DMS153 (cell line): ENCODE measurements at places on chromosomes 2 and 18.

DNA sequence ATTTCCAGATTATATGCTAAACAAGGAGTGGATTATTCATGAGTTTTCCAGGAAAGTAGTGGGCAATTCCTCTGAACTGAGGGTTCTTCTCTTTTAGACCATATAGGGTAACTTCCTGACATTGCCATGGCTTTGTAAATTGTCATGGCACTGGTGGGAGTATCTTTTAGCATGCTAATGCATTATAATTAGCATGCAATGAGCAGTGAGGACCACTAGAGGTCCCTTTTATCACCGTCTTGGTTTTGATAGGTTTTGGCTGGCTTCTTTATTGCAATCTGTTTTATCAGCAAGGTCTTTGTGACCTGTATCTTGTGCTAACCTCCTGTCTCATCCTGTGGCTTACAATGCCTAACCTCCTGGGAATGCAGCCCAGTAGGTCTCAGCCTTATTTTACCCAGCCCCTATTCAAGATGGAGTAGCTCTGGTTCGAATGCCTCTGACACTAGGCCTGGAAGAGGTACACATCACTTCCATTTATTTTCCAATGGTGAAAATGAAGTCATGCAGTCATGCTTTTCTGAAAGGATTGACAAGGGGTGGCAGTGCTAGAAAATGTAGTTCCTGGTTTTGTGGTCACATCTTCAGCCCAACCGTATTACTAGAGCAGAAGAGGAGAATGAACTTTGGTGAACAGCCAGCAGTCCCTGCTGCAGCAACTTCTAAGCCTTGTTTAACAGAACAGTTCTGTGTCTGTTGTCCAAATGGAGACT is 26.6 kb upstream of the ITGA4 start:
- DNase-seq, result no peak

DNA sequence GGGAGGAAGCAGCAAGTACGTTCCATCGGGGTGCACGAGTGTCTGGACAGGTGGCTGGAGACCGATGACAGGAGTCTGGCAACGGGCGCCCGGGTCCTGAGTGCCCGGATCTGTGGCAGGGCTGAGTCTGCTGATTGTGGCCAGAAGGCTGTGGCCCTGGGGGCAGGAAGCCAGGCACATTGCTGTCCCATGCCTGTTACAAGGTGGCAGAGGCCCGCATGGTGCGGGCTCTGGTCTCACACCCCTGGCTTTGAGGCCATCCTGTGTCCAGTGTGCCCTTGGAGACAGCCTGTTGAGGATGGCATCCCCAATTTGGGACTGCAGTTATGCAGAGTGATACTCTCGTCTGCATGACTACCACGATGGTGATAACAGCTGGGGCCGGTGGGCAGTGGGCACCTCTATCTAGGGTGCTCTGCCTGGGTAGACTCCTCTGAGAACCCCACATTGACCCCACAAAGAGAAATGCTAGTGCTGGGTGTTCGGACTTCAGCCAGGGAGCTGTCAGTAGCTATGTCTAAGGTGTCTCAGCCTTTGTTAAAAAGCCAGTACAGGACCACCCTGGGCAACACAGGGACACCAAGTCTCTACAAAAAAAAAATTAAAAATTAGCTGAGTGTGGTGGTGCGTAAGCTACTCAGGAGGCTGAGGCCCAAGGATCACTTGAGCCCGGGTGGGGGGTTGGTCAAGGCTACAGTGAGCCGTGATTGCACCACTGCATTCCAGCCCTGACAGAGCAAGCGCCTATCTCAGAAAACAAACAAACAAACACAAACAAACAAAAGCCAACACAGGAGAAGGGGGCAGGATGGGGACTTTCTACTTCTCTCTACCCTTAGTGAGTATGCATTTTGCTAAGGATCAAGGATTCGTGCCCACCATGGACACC is 88.3 kb downstream of the RHOB start:
- no peak for DNase-seq

GRCh38 chr18:49431165-49431962 is 29.1 kb downstream of the DYM start:
- no peak for DNase-seq

DNA sequence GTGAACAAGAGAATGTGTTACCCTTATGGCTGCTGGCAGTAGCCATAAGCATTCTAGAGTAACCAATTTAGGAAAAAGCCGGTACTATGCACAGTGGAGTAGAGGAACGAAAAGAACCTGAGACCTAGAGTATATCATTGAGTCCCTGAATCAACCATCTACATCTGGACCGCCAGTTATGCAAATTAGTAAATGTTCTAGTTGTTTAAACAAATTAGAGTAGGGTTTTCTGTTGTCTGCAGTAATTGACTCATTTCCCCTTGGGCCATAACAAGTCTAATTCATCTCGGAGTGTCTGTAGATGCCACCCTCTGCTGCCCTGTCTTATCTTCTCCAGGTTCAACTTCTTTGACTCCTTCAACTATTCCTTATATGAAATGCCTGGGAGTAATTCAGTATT is 60.1 kb upstream of the CAPN13 start:
- no peak for DNase-seq

- DNase-seq, result no peak
These were observed 20.8 kb upstream of the LYPD1 start for GRCh38 chr2:132690664-132691303.

- no peak for DNase-seq
These were observed 550.8 kb upstream of the ZNF804A start for GRCh38 chr2:184047536-184047935.

DNA sequence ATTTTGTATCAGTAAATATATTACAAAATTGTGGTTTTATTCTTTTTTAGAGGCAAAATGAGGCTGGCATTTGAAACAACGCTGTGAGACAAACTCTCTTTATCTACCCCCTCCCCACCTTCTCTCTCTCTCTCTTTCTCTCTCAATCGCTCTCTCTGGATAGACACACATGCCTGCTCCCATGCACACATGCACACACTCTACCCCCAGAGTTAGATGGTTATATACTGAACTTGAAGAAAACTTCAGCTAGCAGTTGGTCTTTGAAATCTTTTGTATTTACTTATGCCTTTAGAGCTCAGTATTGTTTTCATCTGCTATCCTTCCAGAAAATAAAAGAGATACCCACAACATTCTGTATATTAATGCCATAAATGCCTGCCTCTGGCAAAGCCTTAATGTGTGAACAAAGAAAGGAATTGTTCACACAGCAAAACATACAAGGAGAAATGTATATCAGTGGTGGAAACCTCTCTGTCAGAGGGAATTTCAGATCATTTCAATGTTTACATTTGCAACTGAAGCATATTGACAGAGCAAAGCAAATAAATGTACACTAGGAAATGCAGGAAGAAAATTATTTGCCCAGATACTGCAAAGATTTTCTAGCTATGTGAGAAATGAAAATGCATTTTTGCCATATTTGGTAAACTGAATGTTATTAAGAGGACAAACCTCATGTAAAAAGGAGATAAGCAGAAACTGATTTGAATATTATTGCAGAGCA is 217.0 kb upstream of the UBE2E3 start:
- DNase-seq, result peak; percentile 72

DNA sequence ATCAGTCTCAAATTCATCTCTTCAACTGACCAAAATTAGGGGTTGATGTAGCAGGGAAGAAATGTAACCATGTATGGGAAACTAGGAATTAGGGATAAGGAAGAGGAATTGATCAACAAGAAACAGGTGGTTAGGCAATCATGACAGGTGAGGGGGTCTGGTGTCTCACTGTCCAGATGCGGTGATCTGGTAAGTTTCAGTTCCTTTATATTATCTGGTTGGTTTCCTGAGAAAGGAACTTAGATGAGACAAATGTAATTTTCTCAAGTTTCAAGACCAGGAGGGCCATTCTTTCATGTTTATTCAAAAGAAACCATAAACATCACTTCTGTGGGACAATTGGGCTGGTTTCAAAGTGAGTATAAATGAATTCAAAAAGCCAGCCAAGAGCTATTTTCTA is 306.2 kb upstream of the KCNJ3 start:
- no peak for DNase-seq

- DNase-seq, result no peak
These were observed 3.6 kb upstream of the ONECUT2 start for GRCh38 chr18:57431467-57432080.

- DNase-seq, result peak; percentile 75
These were observed 19.1 kb upstream of the SH3BP4 start for GRCh38 chr2:234932591-234933168.

GRCh38 chr2:166676716-166677115 is 182.7 kb upstream of the SCN7A start:
- DNase-seq, result no peak

DNA sequence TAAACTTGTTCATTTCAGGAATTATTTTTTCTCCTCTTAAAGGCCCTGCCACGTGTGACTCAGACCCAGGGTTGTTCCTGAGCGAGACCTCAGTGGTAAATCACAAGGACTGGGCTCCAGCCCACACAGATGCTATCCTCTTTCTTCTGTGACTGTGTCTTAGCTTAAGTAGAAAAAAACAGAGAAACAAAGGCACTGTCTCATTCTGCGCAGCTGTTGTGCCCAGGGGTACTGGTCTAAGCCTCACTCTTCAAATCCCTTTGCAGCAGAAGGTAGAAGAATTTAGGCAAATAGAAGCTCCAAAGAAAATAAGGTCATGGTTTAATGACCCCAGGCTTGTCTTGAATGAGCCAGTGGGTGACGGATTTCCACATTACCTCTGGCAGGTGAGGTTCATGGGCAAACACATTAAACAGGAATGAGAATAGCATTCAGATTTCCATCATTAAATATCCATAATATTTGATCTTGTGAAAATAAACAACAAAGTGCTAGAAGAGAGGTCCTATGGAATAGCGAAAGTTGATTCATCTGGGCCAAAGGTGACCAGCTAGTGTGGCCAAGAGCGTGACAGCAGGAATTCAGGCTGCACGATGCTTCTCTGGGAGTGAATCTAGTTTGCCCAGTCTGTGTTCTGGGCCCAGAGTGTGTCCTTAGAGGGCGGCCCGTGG is 63.3 kb downstream of the LIPG start:
- no peak for DNase-seq

DNA sequence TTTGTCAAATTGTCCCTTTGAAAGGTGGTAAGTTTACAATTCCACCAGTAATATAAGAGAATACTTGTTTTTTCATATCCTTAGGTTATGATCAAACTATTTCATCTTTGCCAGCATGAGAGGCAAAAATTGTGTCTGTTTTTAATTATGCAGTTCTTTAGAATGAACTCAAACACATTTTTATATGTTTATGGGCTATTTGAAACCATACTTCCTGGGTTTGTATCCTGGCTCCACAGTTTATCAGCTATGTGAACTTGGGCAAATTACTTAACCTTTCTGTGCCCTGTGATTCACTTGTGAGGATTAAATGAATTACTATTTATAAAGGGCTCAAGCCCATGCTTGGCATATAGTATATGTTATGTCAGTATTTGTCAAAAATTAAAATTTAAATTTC is 109.4 kb downstream of the TANC1 start:
- DNase-seq, result no peak

DNA sequence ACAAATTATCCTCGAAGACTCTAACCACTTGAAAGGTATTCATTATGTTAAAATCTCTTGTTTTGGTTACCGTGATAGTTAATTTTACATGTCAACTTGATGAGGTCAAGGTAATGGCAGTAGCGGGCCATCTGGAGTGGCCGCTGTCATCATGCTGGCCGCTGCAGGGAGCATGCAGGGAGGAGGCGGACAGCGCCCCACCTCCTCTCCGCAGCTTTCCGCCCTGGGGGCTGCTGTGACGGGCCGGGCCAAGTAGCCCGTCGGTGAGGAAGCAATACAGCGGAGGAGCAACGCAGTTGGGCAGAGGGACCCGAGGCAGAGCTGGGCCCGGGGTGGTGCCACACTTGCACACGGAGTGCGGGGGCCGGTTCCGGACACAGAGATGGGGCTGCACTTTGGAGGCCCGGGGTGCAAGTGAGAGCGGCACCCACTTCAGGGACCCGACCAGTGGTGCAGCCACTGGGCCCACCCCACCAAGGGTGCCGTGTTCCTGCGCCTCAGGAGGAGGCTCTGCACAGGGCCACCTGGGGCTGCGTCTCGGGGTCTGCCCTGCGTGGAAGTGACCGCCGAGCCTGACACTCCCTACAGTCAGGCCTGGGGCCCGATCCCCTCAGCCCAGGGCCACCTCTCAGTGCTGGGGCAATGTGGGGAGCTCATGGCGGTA is 452.4 kb downstream of the LRATD1 start:
- DNase-seq, result no peak

DNA sequence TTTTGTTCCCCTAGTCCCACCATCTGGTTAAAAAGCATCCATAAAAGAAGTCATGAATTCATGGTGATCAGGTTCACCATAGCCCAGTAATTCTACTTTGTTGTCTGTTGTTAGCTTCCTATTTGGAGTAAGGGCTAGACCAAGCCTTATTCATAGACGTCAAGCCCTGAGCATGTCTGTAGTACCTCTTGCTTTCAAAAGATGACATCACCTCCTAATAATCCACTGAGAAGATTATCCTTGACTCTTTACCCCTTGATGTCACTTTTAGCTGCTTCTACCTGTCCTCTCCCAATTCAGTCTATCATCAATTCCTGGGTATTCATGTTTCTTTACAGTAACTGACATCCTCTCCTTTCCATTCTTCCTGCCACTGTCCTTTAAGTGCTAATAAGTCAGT is 90.1 kb downstream of the EML6 start:
- no peak for DNase-seq

GRCh38 chr18:27847412-27847811 is 329.5 kb downstream of the CDH2 start:
- peak; percentile 53 for DNase-seq

GRCh38 chr18:11955239-11956029 is 25.9 kb upstream of the IMPA2 start:
- DNase-seq, result no peak

- DNase-seq, result no peak
These were observed 191.6 kb downstream of the BABAM2 start for GRCh38 chr2:28082131-28082530.

GRCh38 chr2:213253162-213253561 is 31.1 kb upstream of the SPAG16 start:
- peak; percentile 11 for DNase-seq

- no peak for DNase-seq
These were observed 49.0 kb downstream of the SETBP1 start for GRCh38 chr18:44729631-44730101.

DNA sequence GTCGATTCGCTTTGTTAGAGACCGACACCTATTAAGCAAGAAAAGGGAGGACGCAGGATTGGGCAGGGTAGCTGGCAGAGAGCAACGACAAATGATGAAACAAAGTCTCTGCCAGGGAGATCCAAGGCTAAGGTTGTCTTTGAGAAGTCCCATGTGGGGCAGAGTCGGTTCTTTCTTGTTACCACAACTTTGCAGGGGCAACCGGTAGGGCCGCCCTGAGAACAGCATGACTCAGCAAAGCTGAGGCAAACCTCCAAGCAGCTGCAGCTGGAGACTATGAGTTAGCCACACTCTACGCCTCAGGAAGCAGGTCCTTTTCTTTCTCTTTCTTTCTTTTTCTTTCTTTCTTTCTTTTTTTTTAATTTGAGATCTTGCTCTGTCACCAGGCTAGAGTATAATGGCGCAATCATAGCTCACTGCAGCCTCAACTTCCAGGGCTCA is 452.3 kb upstream of the ID2 start:
- no peak for DNase-seq

DNA sequence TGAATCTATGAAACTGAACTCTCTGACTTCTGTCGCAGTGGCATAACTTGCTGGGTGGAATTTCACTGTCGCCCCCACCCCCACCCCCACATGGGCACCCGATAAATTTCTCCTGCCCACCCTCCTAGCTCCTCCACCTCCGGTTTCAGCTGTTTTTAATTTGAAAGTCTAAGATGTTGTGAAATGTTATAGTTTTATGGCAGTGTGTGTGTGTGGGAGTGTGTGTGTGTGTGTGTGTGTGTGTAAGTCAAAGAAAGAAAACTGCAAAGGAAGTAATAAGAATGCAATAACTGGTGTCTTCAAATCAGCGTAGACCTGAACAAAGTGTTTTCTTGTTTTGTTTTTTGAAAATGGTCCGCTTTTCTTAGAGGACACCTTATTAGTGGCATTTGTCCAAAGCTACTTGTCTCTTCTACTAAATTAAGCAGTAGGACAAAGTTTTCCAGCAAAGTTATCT is 388 bp downstream of the DTNA start:
- DNase-seq, result no peak
